ENCODE measurements at places on chromosomes 7 and 10.

- DNase-seq = no peak
These were observed 38.9 kb downstream of the NKX6-2 start for GRCh38 chr10:132746801-132747625.

GRCh38 chr10:118910702-118911101 lies 118.8 kb upstream of the NANOS1 start:
- no peak for DNase-seq

- no peak for DNase-seq
These were observed 92.7 kb downstream of the LSMEM1 start for GRCh38 chr7:112573302-112574039.

DNA sequence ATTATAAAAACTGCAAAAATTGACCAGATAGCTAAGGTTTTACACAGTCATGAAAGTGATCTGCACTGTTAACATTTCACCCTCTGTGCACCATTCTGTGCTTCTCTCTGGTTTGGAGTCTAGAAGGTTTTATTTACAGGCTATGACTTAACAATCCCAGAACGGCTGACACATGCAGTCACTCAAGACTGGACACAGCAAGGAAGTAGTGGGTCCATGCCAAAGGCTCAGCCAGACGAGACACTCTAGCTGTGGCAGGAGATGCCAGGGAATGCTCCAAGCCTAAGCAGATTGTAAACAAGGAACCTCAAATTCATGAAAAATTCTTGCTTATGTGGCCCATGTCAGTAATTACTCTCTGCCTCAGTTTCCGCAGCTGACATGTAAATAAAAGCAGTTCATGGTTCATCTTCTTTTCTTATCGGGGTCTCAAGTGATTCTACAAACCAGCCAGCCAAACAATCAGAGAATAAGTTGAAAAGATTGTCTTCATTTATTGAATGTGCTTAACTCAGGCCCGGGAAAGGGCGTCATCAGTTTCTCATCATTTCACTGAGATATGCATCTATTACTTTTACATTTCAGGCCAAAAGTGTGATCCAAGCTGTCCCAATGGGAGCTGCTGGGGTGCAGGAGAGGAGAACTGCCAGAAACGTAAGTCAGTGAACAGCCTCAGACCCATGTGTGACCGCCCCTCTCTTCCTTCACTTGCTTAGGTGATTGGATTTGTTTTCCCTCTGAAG lies 132.1 kb downstream of the EGFR start:
- no peak for DNase-seq

GRCh38 chr7:158228986-158229385 lies 358.6 kb downstream of the PTPRN2 start:
- peak; percentile 28 for DNase-seq

- no peak for DNase-seq
These were observed 400.9 kb downstream of the KCNMA1 start for GRCh38 chr10:77236700-77237099.

- no peak for DNase-seq
These were observed 24.2 kb upstream of the RASSF4 start for GRCh38 chr10:44935201-44935965.

- no peak for DNase-seq
These were observed 317.6 kb upstream of the PLXDC2 start for GRCh38 chr10:19498393-19499290.

GRCh38 chr10:127935071-127935561 lies 28.2 kb downstream of the PTPRE start:
- DNase-seq = no peak

DNA sequence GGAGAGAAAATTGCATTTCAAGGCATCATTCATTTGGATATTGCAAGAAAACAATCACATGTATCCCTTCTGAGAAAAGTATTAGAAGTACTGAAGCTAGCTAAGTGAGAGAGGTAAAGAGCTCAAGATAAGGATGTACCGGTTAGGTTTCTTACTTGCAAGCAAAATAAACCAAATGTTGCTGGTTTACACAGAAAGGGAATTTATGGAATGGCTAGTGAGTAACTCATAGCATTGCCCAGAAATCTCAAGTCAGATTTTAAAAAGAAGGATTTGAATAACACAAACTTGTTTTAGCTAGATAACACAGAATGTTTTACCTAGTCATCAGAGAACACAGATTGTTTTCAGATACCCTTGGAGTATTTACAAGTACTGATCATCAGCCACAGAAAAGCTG lies 30.6 kb downstream of the KLHL7 start:
- DNase-seq = no peak

- no peak for DNase-seq
These were observed 19.5 kb downstream of the TAS2R41 start for GRCh38 chr7:143497008-143497795.

GRCh38 chr10:27794157-27794556 lies 48.5 kb upstream of the MKX start:
- DNase-seq = peak; percentile 10

DNA sequence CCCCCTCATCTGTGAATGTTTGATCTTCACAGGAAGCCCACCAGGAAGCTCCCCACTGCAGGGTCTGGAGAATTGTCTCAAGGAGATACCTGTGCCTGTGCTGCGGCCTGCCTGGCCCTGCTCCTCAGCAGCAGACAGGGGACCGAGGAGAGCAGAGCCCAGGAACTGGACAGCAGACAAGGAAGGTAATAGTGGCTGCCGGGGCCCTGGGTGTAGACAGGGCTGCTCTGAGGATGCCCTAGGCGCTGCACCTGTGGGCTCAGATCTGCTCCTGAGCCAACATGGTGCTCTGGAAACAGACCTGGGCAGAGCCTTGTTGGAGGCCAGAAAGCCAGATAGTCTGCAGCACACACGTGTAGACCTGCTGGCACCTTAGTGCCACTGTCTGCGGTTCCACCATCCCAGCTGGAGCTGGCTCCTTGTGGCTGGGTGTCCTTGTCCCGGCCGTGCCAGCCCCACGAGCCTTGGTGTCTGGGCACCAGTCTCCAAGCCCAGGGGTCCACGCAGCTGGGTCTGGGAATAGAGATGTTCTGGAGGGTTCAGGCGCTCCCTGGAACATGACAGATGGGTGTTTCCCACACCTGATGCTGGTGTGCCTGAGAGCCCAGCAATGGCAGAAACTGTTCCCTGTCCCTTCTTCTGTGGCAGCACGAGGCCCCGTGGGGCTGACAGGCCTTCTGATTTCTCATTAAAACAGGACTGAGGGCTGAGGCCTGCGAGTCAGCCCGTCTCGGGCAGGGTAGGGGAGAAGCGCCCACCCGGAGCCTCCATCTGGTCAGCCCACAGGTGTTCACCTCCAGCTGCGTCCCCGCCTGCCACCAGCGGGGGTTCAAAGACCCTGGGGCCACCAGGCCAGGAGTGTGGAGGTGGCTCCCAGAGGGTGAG lies 44.7 kb downstream of the ZNF467 start:
- DNase-seq = no peak

GRCh38 chr7:145692237-145692950 lies 424.2 kb upstream of the CNTNAP2 start:
- no peak for DNase-seq

DNA sequence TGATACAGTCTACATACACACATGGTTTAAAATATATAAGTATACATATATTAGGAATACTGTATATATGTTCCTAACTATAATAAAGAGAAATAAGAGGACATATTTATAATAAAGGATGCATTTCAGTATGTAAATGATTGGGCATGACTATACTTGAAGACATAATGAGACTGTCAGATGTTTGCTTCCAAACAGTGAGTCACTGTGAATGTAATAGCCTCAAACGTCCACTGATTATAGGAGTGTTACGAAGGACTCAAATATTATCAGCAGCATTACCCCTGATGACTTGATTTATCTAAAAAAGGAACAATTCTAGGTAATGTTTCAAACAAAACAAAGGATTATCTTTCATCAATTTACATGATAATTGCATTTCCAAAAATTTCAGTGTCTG lies 39.9 kb upstream of the NRBF2 start:
- no peak for DNase-seq

DNA sequence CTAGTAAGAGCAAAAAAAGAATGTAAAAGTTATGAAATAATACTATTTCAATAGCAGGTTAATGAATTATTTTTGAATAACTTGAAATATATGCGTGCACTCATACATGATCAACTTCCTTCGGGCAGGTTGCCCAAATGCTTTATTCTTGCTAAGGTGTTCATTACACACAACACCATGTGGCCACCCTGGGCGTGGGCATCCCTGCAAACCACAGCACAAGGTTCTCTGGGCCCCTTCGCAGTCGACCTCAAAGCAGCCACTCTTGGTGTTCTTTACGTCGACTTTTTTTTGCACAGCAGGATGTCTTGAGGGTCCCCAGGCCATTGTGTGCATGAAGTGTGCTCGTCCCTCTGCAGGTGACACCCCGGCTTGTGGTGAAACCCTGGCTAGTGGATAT lies 300.7 kb upstream of the PITRM1 start:
- no peak for DNase-seq

GRCh38 chr7:4745971-4746919 lies 29.2 kb upstream of the AP5Z1 start:
- peak; percentile 57 for DNase-seq

- peak; percentile 44 for DNase-seq
These were observed 19.8 kb upstream of the SLC29A3 start for GRCh38 chr10:71299071-71299785.

DNA sequence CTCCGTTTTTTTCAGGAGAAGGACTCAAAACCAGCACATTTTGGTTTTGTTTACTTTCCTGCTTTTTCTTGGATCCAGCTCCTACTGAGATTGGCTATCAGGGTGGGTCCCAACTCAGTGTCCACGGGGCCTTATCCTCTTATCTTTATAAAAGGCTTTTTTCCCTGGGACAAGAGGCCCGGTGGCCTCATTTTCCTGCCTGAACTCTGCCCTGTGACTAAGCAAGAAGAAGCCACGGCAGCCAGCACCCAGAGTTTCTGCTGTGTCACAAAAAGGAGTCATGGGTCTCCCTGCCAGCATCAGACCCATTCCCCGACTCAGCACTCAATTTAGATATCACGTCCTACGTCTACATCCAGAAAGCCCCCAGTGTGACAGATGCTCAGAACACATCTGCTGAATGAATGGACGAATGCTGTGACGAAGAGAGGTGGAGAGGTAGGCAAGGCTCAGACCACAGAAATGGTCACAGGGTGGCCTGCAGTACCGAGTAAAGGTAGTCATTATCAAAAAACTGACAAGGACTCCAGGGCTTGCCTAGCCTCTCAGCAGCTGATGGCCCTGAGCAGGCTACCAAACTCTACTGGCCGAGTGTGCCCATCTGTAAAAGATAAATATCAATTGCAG lies 16.7 kb downstream of the DLG5 start:
- DNase-seq = no peak

DNA sequence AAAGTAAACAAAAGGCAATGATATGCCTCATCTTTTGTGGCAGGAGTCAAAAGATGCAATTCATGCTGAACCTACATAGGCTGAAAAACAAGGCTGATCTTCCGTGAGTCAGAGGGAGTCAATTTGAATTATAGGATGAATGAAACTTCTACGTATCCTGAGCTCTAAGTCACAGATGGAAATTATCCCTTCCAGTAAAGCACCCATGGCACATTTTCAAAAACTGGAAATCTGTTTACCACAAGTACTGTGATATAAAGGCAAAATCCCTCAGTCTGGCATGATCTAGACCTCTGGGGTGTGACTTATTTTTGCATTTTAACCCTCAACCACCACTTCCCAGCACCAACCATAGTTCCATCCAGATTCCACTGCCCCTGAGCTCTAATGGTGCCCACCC lies 69.6 kb downstream of the NRG3 start:
- DNase-seq = no peak

DNA sequence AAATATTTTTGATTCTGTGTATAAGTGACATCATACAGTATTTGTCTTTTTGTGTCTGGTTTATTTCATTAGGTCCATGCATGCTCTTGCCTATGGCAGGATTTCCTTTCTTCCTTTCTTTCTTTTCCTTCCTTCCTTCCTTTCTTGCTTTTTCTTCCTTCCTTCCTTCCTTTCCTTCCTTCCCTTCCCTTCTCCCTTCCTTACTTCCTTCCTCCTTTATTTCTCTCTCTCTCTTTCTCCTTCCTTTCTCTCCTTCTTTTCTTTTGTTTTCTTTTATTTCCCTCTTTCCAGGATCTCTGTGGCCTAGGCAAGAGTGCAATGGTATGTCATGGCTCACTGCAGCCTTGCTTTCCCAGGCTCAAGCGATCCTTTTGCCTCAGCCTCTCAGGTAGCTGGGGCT lies 31.4 kb upstream of the CALU start:
- no peak for DNase-seq

GRCh38 chr10:62583876-62584615 lies 209.9 kb downstream of the ZNF365 start:
- no peak for DNase-seq

- DNase-seq = no peak
These were observed 50.8 kb upstream of the PHYHIPL start for GRCh38 chr10:59125666-59126065.

GRCh38 chr10:45452743-45453452 lies 78.9 kb downstream of the ALOX5 start:
- DNase-seq = no peak

DNA sequence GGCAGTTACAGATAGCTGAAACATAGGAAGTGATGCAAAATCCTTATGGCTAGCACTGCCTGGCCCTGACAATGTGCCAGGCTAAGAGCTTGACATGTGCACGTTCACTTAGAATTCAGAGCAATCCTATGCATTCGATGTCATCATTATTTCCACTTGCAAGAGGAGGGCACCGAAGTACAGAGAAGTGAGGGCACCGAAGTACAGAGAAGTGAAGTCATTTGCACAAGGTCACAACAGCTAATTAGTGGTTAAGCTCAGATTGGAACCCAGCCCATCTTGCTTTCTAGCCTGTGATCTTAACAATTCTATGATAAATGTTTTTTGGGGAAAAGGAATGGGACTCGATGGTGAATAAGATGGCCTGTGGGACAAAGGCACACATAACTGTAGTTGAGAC lies 73.4 kb downstream of the ARHGAP22 start:
- DNase-seq = no peak

GRCh38 chr7:64192775-64193174 lies 14.2 kb upstream of the ZNF735 start:
- no peak for DNase-seq

GRCh38 chr7:36717586-36717985 lies 6.7 kb downstream of the AOAH start:
- no peak for DNase-seq

- no peak for DNase-seq
These were observed 93.5 kb upstream of the PAX2 start for GRCh38 chr10:100651916-100652315.

DNA sequence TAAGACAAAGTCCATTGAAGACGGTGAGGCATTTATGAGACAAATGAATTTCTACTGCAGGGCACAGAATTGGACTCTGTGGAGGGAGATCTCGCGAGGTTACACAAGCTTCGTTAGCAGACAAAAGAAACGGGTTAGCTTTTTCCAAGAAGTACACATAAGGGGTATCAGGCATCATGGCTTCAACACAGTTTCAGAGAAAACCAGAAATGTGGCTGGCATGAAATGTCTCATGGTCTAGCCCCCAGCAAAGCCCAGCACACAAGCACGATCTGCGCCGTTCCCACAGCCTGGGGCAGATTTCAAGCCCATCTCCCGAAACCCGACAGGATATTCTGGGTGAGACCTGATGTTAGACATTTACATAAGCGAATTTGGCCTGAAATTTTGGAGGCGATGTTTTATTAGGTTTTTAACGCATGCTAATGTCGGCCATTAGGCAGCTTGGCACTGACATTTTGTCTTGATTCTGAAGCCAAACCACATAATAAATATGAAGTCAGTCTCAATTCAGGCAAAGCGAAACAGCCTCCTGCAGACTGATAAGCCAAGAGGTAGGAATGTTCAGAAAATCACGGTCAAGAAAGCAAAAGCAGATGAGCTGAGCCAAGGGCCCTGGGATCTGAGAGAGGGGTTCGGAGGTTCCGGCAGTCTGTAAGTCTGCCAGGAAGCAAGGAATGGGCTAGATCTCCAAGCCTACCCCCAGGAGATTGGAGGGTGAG lies 240.5 kb downstream of the PRPF18 start:
- no peak for DNase-seq

GRCh38 chr7:82605247-82605864 lies 161.8 kb upstream of the CACNA2D1 start:
- DNase-seq = peak; percentile 68

Data from KBM-7 (cell line).